ENCODE measurements at places on chromosomes 5 and 9. TPM values are rescaled to one million over a fixed set of nuclear protein-coding genes. Genes with fewer than 3 reads are reported as not detected.

CRAT gene
- total RNA-seq, result 15.0 TPM

CDX1 gene
- 0.21 TPM for total RNA-seq

KCNIP1 gene
- total RNA-seq, result 3.0 TPM

SNCAIP gene
- total RNA-seq, result 22.2 TPM

ANXA6 gene
- total RNA-seq, result 275 TPM

SYK gene
- 12.1 TPM for total RNA-seq

PTGS1 gene
- total RNA-seq, result 98.8 TPM

IFNA13 gene
- not detected for total RNA-seq

GNG10 gene
- total RNA-seq, result 90.4 TPM

DIRAS2 gene
- total RNA-seq, result 2.2 TPM

EGFLAM gene
- total RNA-seq, result 17.4 TPM

TNFSF15 gene
- total RNA-seq, result 8.8 TPM
